ENCODE measurements at places on chromosomes 4 and X.

DNA sequence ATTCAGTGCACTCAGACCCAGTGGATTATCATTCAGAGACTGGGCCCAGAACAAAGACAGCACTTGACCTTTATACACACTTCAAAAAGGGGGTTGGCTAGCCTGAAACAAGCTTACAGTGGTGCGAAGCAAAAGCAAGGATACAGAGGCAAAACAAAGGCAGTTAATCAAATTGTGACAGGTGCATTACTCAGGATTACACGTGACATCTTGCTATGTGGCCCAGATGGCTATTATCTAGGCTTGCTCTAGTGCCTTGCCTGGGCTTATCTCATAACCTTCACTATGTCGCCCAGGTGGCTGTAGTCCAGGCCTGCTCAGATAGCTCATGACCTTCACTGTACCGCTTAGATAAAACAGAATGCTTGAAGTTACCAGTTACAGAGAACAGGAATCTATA lies 1092.1 kb upstream of the PRKX start:
- DNase-seq, result no peak

- DNase-seq, result no peak
Measured at GRCh38 chr4:74361671-74362070, 3.3 kb upstream of the EREG start.

DNA sequence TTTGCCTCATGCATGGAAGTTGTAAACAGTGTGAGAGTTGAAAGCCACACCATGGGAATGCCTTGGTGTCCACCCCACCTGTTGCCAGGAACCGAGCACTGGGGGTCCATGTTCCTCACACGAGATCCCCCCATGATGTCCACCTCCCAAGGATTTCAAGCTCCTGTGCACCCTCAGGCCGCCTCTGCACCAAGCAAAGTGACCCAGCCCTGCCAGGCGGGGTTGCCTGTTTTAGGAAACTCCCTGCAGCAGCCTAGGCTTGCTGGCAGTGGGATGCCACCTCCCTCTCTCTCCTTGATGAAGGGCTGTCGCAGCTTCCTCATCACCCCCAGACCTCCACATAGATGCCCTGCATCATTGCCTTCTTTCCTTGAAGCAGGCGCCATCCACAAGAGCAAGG lies 82.8 kb downstream of the GPR143 start:
- DNase-seq, result no peak

DNA sequence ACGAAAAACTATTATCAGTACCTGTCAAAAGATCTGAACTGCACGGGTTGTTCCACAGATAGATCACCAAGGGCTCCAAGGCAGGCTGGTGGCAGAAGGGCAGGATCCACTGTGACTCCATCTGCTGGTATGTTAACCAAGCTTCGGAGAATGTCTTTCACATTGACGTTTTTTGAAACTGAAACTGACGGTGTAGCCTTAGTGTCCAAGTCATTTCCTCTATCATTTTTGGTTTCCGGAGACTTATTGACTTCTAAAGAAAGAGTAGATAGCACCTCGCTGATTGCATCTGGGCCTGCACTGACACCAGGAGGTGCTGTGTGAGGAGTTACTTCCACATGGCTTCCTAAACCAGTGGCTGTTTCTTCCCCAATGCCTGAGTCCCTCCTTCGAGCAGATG lies 186.9 kb downstream of the LRBA start:
- no peak for DNase-seq

GRCh38 chrX:131985526-131986049 lies 37.5 kb upstream of the STK26 start:
- no peak for DNase-seq

GRCh38 chr4:80202741-80203553 lies 5.6 kb downstream of the PRDM8 start:
- no peak for DNase-seq

GRCh38 chrX:106391284-106391911 lies 220.4 kb upstream of the RADX start:
- DNase-seq, result no peak

- DNase-seq, result no peak
Measured at GRCh38 chr4:15793506-15794363, 15.6 kb downstream of the CD38 start.

Measured in cortex of kidney (tissue), 1 donor.